ENCODE measurements at places on chromosomes 3 and 15.

- DNase-seq: no peak
Measured at GRCh38 chr3:105040026-105040622, 326.6 kb upstream of the ALCAM start.

DNA sequence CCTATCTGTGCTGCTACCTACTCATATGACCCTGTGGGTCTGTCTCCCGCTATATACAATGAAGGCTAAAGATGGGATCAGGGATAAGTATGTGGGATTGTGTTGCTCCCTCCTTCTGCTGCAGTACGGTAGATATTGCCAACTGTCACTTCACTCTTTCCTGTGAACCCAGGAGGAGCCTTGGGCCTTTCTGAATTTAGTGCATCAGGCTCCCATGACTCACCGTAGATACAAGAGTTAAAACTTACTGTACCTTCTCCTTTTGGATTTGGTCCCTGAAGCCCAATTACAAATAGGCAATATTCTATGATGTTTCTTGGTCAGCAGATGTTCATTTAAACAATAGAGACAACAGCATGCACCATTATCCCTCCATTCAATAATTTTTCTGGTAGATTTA is 27.4 kb downstream of the MITF start:
- DNase-seq: no peak

DNA sequence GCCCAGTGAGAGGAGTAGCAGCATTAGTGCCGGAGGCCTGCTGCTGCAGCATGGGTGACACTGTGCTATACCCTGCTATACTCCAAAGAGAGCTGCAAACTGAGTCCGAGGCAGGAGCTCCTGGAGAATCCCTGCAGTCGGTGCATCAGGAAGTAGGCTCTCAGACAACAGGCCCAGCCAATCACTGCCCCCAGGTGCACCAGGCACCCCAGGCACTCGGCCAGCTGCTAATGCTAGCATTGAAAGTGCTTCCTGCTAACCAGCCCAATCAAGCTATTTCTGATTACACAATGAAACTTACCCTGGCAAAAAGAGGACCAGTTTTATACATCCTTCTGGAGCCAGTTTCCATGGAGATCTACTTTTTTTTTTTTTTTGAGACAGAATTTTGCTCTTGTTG is 45.6 kb upstream of the IREB2 start:
- no peak for DNase-seq

- no peak for DNase-seq
Measured at GRCh38 chr15:75022783-75023180, 608 bp upstream of the PPCDC start.

DNA sequence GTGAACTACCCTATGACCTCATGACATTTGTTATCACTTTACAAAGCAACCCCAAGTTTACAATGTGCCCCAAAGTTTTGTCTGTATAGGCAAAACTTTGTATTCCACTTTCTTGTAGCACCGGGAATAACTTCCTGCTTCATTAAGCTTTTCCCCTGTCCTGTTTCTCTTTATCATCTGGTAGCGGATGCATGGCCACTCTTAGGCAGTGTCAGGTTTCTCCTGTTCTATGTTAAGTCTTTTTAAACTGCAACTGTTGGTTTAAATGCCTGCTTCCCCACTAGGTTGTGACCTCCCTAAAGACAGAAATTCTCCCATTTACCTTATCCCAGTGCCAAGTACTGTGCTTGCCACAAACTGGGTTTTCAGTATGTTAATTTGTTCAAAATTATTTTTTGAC is 433.6 kb upstream of the DPH6 start:
- DNase-seq: no peak

GRCh38 chr3:188687389-188687788 is 484.4 kb upstream of the TPRG1 start:
- DNase-seq: peak; percentile 69

- DNase-seq: no peak
Measured at GRCh38 chr3:64133987-64134386, 91.3 kb downstream of the PRICKLE2 start.

DNA sequence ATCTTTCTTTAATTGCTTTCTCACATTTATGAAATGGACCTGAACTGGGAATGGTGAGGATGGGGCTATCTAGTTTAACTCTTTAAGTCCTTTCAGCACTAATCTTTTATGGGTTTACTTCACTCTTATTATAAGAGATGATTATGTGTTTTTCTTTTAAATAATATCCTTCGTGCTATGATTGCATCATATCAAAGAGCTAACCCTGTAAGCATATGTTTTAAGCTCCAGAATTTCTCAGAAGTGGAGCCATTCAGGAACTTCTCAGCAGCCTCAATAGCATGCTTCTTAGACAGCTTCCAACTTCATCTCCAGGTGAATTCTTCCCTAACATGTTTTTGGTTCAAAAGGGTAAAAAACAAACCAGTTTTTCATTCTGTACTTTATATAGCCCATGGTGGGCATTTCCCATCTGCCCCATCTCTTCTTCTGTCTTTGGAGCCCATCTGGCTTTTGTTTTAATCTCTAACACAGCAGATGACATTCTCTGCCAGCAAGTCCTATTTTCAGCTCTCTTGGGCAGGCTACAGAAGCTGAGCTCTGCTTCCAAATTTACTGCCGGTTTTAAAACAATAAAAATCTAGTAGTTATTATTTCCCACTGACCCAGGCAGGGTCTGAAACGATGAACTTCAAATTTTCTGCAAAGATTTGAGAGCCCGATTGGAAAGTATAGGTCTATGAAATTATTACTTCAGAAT is 26.8 kb upstream of the IL1RAP start:
- no peak for DNase-seq

DNA sequence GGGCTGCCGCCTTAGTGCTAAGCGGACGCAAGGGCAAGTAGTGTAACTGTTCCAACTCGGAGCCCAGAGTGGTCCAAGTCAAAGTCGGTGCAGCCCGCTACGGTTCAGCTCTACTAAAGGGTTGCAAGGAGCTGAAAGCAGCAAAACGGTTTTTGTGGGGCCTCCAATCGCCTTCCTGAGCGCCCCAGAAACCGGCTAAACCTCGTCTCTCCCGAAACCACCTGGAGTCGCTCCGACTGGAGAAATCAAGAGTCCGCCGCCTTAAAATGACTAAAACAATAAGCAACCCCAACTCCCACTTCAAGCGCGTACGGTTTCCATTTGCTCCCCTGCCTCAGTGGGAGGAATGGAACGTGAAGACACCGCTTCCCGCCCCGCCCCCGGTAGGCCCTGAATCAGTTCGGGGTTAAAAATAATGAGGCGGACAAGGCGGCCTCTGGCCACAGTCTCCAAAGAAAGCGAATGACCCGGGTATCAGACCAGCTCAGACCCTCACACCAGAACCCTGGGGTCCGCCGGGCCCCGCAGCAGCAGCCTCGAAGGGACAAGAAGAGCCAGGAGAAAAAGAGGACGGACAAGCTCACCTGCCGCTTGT is 401 bp downstream of the SEC11A start:
- no peak for DNase-seq

GRCh38 chr3:24164967-24165602 is 220.0 kb downstream of the NR1D2 start:
- no peak for DNase-seq

Measured in fibroblast of gingiva (primary cell).